ENCODE measurements at places on chromosomes 6 and 20. TPM values are rescaled to one million over a fixed set of nuclear protein-coding genes. Genes with fewer than 3 reads are reported as not detected.

DNA sequence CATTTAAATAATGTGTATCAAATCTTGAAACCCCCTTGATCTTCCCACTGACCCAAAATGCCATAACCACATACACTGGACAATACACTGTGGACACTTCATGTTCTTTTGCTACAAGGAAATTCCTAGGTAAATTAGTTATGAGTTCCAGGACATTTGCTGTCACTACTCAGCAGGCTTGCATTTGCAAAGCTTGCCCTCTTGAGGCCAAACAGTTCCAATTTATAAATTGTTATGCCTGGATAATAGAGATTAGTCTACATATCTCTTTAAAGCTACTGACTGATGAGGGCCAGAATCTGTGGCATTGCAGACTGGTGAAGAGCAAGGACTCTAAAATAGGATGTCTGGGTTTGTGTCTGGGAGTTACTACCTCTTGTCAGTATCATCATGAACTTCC lies 17.4 kb upstream of the RAB32 start:
- DNase-seq, result no peak

DNA sequence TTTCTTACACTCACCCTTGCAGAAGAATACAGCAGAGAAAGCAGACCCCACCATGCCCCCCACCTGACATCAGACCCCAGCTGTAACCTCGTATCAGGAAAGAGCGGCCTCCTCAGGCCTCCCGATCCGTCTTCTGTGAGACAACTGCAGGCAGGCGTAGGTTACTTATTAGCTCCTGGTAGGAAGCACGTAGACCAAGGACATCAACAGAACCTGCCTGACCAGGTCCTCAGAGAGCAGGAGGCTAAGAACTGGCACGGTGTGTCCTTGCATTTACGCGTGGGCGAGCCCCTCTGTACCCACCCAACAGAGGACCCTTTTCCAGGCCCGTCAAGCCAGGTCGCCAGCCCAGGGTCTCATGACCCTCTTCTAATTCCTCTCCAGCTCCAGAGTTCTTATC lies 51.0 kb downstream of the ABHD12 start:
- no peak for DNase-seq

DNA sequence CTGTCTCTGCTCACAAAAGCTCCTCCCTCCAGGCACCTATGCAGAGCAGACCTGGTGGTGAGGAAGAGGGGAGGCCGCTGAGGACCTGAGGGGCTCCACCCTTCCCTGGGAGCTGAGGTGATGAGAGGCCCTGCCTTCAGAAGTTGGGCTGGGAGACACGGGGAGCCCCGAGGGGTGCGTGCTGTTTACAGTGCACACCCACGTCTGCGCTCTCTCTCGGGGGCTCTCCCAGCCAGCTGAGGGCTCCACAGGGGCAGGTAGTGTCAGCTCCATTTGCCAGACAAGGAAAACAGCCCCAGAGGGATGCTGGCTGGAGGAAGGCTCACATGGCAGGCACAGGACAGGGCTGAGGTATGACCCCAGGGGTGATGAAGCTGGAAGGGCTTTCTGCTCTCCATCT lies 13.5 kb upstream of the NOL4L start:
- DNase-seq, result no peak

GRCh38 chr20:4886771-4887527 lies 114.4 kb downstream of the SLC23A2 start:
- DNase-seq, result no peak

DNA sequence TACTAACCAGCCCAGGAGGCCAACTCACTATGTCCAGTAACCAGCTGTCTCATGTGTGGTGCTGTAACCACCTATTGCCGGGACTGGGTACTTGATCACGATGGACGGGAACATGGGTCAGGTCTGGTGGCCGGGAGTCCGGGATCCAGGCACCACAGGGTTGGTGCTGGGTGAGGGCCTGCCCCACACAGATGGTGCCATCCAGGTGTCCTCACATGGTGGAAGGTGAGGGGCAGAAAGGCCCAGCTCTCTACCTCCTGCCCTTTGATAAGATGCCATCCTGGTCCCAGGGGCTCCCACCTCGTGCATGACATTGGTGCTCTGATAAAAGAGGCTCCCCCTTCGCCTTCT lies 116.3 kb downstream of the TAF4 start:
- no peak for DNase-seq

DNA sequence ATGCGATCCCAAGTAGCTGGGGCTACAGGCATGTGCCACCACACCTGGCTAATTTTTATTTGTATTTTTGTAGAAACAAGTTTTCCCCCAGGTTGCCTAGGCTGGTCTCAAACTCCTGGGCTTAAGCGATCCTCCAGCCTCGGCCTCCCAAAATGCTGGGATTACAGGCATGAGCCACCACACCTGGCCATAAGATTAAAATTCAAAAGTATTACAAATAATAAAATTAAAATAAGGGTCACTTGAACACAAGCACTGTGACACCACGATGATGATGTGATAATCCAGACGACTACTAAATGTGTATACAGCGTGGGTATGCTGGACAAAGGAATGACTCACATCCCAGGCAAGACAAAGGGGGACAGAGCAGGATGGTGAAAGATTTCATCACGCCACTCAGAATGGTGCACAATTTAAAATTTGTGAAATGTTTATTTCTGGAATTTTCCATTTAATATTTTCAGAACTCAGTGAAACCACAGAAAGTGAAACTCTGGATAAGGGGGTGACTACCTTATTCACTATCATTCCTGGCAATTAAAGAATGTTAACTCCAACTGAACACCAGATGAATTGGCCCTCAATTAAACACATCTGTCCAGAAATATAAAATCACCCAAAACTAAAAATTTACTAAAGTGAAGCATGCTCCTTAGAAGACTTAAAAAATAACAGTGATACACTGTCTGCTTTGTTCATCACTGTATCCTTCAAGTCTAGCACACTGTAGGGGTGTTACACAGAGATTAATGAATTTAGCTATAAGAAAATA lies 13.1 kb downstream of the B4GALT5 start:
- peak; percentile 87 for DNase-seq

GRCh38 chr6:140041056-140041455 lies 666.6 kb upstream of the CITED2 start:
- DNase-seq, result no peak

MDFI gene
- total RNA-seq, result 0.72 TPM

BMP6 gene
- total RNA-seq, result 2.8 TPM
